GDM1 (cell line): ENCODE measurements at places on chromosomes 3 and 15.

DNA sequence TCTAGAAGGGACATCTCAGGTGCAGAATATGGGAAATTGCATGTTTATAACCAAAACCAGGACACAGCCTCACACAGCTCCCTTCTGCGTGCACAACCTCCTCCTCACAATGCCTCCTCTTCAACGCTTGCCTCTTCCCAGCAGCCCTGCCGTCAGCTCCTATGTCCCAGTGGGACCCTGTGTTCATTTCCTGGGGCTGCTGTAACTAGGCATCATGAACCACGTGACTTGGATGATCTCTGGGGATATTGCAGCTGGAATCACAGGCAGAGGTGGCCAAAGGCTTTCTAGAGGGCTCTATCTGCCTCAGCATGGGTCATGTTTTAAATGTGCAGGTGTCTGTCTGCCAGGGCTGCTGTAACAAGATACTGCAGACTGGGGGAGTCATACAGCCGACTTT, 375.3 kb downstream of the OCA2 start:
- DNase-seq: no peak

DNA sequence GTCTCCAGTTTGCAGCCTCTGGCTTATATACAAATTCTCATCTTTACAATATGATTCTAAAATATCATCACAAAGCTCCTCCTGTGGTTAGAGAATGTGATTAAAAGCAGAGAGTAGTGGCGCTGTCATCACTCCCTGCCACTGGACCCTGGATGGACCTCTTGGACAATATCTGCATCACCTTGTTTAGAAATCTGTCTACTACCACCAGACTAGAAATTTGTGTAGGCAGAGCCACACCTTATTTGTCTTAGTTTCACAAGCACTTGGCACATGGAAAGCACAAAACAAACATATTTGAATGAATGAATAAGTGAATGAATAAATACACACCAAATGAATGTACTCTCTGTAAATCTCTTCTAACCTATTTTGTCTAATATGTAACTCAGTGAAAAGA, 68.1 kb downstream of the IMPG2 start:
- no peak for DNase-seq

GRCh38 chr3:23806534-23807423, 1.0 kb downstream of the UBE2E1 start:
- DNase-seq: no peak

- DNase-seq: no peak
Measured at GRCh38 chr15:47485419-47485818, 231.9 kb upstream of the SEMA6D start.

DNA sequence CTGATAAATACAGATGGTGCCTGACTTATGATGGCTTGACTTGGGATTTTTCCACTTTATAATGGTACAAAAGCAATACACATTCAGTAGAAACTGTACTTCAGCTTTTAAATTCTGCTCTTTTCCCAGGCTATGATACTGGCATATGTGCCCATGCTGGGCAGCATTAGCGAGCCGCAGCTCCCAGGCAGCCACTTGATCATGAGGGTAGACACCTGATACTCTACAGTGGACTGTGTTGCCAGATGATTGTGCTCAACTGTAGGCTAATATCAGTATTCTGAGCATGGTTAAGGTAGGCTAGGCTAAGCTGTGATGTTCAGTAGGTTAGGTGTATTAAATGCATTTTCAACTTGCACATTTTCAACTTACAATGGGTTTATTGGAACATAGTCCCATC, 17.7 kb upstream of the FEM1B start:
- DNase-seq: no peak

DNA sequence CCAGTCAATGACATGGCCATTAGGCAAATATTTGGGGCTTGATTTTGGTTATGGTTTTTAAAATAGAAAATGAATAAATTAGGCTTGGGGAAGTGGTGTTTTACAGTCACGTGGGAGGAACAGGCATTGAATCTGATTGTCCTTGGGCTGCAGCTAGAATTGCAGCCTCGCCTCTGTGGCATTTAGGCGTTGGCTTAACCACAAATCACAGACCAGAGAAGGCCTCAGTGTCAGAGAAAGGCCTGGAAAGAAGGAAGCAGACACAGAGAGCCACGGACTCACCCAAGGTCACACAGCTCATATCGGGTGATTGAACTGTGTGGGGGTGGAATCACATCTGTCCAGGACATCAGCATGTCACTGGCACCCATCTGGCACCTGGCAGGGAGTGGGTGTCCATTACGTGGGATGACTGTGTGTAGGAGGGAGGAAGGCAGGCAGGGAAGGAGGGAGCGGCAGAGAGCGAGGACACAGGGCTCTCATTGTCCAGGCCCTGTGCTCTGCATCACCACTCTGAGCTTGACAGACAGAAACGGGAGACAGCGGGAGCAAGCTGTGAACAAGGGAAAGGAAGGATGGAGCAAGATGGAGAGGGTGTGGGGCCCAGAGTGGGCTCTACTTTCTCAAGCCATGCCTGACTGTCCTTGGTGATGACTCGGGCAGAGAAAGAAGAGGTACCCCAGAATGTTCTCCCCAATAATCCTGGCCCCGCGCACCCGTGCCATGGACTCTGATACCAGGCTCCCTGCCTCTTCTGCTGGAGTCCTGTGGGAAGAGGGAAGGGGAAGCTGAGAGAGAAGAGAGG, 186.4 kb downstream of the FAM43A start:
- no peak for DNase-seq

DNA sequence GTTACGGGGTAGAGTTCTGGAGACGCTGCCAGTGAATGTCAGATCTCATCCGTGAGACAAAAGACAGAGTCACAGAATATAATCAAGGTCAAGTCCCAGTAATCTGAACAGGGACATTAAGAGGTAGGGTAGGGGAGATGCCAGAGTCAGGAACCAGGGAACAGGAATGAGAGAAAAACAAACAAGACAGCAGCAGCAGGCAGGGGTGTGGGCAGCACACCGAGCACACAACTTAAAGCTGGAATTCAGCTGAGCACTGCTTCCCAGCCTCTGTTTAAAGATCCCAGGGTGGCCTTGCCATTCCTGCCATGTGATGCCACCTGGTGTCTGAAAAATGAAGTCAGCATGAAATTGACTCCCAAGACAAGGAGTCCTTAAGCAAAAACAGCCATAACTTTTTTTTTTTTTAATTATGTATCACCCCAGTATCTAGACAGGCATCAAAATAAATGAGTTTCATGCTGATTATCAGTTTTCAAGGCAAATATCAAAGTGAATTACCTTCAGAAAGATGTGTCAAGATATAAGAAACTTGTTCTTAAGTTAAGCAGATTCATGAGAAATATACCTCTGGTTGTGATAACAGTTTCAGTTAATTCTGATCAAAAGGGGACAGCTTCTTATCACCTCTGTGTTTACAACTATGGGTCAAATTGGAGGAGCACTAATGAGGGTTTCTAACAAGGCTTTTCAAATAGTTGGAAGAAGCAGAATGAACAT, 203.7 kb downstream of the SLC9A9 start:
- DNase-seq: peak; percentile 22

DNA sequence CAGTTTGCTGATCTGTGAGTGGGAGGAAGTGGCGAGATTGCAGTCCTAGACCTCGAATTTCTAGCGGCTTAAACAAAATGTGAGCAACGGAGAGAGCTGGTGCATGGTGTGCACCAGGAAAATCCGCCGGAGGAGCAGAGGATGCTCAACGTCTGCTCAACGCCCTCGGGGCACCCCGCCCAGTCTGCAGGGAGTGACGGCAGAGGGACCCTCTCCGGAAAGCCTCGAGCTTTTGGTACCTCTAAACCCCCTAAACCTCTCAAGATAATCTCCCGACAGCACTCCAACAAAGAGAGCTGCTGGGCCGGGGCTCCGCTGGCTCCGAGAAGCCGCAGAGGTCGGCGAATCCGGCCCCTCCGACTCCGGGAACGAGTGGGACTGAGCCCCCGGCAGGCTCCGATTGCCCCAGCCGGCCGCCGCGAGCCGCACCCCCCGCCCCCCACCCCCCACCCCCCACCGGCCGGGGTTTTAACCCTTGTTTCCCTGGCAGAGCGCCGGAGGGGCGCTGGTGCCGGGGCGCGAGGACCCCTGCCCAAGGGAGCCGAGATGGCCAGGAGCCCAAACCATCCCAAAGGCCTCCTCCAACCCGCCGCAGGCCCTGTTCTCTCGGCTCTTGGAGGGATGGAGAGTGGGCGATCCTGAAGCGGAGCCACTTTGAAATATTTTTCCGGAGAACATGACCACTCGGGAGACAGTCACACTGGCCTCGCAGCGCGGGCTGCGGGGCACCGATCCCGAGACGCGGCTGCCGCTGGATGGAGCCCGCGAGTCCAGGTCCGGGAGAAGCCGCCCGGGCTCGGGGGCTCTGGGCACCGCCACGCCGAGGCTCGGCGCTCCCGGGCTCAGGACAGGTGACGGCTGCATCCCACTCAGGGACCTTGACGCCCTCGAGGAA, 1.5 kb downstream of the MEGF11 start:
- DNase-seq: peak; percentile 21

GRCh38 chr15:56913241-56913640, 5.2 kb upstream of the TCF12 start:
- no peak for DNase-seq

DNA sequence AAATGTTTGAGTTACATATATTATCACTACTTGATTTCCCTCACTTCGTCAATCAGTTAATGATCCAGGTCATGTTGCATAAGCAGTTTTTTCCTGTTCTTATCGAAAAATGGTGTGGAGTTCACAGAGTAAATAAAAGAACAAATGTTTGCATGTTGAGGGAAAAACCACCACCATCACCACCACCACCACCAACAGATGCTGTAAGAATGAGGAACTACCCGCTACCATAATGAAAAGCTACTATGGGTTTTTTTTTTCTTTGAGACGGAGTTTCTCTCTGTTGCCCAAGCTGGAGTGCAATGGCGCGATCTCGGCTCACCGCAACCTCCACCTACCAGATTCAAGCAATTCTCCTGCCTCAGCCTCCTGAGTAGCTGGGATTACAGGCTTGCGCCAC, 27.6 kb downstream of the RUBCN start:
- peak; percentile 25 for DNase-seq

GRCh38 chr15:77525907-77526594, 105.4 kb downstream of the HMG20A start:
- no peak for DNase-seq

DNA sequence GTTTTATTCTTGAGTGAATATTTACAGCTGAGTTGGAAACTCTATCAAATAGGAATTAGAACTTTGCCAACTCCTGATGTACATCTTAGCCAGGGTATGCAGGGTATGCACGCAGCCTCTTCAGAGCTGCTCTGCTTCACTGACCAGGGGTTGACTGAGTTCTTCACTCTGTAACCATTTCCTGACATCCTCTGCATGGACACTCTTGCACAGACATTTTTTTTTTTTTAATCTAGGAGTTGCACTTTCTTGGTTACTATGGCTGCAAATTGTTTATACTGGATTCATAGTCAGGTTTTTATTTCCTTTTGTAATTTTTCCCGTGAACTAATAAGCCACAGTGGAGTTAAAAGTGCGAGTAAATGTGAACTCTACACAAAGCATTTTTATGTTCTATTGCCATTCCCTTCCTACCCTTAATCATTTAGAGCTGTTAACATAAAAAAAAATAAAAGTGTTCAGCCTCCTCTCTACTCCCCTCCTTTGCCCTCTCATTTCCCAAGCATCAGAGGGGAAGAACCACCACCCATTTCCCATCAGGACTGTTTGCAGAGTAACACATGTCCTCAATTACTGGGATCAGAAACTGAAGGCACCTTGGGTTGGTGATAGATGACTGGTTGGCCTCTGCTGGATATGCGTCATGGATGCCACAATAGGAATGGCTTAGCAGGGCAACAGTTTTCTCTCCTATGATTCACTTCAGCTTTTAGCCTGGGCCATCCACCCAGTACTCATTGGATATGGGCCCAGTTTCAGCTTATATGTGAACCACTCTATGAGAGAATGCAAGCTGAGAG, 54.0 kb downstream of the DUT start:
- DNase-seq: no peak

GRCh38 chr3:161484226-161484625, 12.4 kb upstream of the OTOL1 start:
- DNase-seq: no peak

DNA sequence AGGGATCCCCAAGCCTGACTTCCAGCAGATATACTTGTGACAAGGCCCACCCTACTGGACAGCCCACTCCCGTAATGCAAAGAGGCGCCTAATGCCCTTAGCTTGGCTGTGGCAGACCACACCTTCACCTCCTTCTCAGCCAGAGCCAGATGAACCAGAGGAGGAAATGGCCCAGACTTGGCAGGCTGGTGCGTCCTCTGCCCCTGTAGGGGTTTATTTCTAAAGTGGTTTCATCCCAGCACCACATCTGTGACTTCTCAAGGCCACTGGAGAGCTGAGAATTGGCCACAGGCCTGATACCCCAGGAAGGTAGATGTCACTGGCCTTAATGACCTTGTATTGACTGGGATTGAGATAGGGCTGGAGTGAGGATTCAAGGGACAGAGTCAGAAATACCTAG, 29.5 kb downstream of the BOC start:
- no peak for DNase-seq

GRCh38 chr3:57953576-57953975, 54.6 kb upstream of the FLNB start:
- DNase-seq: no peak

- DNase-seq: no peak
Measured at GRCh38 chr3:63061449-63061848, 186.2 kb upstream of the CADPS start.

- DNase-seq: peak; percentile 75
Measured at GRCh38 chr15:40274350-40275274, 8.3 kb downstream of the ANKRD63 start.

GRCh38 chr3:196274585-196274984, 12.9 kb downstream of the PCYT1A start:
- no peak for DNase-seq

DNA sequence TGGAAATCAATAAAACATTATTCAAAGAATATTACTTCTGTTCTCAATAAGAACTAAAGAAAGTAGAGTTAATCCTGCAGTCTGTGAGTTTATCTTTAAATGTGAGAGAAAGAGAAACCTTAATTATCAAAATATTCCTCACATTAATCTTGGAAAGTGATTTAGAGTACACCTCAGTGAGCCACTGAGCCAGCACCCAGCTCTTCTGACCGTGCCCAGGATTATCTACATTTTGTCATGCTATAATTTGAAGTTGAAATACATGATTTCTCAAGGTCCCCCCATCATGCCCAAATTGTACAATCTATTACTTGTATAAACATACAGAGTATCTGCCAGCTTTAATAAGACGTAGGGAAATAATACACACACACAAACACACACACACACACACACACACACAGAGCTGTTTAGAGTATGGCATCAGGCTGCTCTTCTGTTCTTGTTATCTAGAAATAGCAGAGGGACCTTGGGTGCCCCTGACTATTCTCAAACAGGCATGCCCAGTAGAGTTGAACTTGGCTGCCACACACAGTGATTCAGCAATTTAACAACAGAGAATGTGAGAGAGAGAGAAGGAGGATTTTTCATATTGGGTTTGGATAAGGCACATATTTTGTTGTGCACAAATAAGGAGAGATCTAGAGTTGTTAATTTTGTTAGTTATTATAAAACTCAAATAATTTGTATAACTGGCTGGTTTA, 74.4 kb downstream of the P2RY1 start:
- peak; percentile 22 for DNase-seq

- DNase-seq: no peak
Measured at GRCh38 chr3:16885593-16886302, 993 bp downstream of the PLCL2 start.
